Activated CD4-positive, alpha-beta T cell treated with anti-CD3 and anti-CD28 coated beads, Interleukin-2, Interleukin-6, amounts not matched to agents 100 ng/mL and 50 ng/mL, durations not matched to agents 16 hours and 8 hours (primary cell): ENCODE measurements at places on chromosomes 3 and 15.

GRCh38 chr3:161498259-161498921, 1.8 kb downstream of the OTOL1 start:
- DNase-seq, result no peak

DNA sequence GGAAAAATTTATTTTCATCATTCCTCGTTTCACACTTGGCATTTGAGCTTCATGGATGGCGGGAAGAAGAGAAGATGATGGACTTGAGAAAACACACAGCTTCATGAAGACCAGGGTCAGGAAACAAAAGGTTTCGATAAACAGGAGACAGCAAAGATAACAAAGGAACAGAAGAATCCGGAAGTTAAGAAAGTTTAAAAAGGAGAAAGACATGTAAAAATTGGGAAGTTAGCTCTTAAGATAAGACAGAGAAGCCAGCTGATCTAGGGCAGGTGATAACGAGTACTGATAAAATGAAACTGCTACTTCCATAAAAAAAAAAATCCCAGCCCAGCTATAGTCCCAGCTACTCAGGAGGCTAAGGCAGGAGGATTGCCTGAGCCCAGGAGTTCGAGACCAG, 23.9 kb downstream of the IL5RA start:
- no peak for DNase-seq

DNA sequence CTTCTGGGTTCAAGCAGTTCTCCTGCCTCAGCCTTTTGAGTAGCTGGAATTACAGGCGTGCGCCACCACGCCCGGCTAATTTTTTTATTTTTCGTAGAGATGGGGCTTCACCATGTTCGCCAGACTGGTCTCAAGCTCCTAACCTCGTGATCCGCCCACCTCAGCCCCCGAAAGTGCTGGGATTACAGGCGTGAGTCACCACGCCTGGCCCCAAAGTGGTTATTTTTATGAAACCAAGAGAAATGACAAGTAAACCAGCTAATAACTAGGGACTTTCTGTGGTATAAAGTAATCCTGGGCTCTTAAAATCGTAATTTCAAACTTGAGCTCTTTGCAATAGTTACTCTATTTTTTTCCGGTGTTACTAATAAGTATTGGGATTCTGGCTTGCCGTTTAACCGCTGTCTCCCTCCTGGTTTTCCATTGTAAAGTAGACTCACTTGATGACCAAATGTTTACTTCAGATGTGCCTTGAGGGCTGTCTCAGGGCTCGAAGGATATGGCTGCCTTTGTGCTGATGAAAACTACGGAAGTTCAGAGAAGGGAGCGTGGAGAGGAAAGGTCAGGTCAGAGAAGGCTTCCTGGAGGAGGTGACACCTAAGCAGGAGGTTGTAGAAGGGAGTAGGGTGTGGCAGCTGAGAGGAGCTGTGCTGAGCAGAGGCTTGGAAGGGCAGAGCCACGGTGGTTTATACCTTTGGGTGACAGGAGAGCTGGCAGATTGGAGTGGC, 4.2 kb downstream of the ZSCAN2 start:
- peak; percentile 74 for DNase-seq

DNA sequence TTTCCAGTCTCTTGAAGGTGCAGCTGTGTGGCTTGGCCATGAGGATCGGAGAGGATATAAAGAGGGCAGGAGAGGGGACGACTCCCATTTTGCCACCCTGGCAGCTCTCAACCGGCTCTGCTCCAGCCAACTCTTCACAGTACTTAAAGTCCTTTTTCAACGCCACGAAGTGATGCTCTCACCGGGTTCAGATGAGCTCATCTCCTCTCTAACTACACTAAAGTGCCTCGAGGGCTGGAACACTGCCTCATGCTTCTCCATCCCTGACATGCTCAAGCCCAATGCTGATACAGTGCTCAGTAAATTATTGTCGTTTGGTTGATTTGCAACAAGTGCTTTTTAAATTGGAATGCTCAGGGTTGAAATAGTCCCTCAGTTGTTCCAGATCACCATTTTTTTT, 97.8 kb downstream of the GTPBP8 start:
- no peak for DNase-seq

DNA sequence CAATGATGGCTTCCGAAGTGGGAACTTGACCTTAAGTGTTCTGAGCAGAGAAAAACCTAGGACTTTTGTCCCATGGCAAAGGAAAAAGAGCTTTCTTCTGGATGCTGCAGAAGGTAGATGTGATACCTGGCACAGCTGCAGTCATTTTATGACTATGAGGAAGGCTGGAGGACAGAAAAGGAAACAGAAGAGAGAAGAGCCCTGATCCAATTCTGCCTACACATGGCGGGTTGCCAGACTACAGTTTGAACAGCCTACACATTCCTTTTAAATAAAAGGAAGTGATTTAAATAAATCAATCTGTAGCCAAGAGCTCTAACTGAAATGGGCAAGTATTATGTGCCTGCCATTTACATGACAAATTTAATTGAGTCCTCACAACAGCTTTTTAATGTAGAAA, 43.6 kb upstream of the CHRNB4 start:
- no peak for DNase-seq

DNA sequence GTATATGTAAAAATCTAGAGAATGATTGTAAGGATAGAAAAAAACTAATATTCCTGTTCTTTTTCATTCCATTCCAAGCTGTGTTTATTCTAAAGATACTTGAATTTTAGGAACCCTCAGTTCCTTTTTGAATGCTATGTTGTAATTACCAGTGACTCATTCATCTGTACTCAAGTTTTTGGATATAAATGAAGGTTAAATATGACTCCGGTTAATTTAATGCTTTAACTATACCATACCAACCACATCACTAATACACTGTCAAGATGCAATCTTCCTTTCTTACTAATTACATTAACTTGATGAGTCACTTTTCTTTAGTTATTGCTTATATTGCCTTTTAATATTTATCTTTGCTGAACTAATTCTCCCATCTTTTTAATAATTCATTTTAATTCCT, 68.8 kb upstream of the ZNF148 start:
- DNase-seq, result no peak

DNA sequence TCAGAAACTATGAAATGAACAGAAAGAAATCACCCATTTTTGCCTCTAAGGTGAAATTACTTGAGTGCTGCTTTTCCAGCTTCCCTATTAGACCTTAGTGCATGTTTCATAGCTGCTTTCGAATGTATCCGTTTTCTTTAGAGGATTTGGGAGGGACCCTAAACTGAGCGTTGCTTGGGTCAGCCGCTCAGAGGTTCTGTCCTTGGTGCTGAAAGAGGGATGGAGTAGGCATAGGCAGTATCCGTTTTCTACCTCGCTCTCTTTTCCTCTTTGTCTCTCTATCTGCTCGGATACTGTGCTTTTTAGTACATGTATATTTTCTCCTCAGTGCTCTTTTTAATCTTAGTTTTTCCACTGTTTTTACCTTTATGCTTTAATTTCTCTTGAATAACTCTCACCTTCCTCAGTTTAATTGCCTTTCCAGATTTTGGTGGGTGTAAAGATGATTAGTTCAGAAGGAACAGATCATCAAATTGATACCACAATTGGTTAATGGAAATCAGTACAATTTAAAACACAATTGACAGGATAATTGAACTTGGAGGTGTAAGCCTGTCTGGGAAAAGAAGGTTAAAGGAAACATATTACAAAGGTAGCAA, at the start of gene DRD3:
TSS of gene DRD3 (minus strand) at position 283 of the 599 bp plus-strand sequence. CDS start 7,060 bp downstream, outside the sequence.
- peak; percentile 40 for DNase-seq

DNA sequence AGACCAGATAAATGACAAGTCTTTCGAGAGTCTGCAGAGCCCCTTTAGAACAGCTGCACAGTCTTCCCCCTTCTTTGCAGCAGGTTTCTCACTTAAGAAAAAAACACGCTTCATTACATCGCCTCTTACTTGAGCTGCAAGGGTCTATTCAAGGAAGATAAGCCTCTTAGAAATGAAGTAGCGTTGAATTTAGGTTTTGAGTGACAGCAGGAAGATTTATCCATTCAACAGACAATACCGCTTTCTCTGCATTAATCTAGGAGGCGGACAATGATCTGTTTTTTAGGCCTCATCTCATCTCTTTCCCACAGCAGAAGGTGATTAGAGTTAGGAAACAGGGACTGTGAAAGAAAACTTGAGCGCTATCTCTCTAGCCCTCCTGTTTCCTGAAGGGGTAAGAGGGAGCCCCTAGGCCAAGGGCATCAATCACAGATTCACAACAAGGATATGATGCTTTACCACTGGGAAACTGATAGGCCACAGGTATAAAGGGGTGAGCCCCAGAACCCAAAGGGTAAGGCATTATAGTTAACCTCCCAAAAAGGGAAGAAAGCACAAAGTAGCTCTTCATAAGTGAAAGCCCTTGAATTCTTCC, 84.3 kb downstream of the MECOM start:
- DNase-seq, result no peak

DNA sequence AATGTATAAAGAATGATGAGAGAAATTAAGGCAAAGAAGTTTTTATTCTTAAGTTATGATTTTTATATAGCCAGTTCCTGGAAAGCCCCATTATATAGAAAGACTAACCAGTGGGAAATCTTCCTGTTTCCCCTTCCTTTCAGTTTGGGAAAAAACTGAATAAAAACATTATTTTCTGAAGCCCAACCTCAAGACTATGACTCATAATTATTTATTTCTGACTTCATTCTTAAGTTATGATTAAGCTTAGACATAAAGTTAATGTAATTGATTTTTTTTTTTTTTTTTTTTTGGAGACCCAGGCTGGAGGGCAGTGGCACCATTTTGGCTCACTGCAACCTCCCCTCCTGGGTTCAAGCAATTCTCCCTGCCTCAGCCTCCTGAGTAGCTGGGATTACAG, 55.8 kb downstream of the TRPC1 start:
- DNase-seq, result no peak

DNA sequence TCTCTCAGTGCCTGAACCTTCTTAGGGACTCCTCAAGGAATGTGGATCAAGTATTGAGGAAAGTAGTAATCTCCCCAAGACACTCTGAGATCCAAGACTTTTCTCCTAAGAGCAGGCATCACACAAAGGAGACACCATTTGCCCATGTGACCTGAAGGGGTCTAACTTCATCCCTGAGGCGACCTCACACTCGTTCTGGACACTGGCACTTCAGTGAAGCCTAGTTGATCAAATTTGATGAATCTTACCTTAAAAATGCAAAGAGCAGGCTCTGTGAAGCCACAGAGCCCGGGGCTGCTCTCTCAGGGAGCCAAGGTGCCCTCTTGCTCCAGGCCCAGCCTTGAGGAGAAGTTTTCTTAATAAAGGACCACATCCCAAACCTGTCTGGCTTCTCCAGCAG, 64.3 kb downstream of the SCN11A start:
- no peak for DNase-seq

- no peak for DNase-seq
These were observed 63.9 kb downstream of the PGPEP1L start for GRCh38 chr15:98943601-98944151.

- DNase-seq, result no peak
These were observed 89.6 kb upstream of the GALNT15 start for GRCh38 chr3:16084887-16085286.

DNA sequence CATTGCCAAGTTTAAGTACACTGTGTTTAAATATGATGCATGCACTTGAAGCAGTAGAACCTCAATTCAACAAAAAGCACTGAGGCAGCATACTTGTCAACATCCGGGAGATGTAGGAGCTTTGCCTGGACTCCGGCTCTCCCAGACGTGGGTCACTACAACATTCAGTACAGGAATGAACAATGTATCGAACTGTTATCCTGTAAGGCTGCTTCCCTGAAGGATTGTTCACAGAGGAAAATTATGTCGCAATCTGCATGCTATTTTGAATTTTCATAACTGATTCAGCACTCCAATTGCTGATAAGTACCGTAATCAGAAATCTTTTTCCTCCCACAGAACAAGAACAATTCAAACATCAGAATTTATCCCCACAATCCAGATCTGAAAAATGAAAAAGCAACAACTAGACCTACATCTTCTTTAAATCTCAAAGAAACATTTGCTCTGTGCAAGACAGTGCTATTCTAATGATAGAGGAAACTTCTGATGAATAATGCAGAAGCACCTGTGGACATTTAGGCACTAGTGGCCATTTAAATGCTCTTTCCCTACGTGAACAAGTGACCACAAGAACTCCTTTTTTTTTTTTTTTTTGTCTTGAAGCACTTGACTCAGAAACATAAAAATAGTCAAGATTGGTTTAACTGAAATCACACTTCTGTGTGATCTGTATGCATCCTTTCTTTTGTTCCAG, 113.4 kb downstream of the PLCH1 start:
- no peak for DNase-seq

DNA sequence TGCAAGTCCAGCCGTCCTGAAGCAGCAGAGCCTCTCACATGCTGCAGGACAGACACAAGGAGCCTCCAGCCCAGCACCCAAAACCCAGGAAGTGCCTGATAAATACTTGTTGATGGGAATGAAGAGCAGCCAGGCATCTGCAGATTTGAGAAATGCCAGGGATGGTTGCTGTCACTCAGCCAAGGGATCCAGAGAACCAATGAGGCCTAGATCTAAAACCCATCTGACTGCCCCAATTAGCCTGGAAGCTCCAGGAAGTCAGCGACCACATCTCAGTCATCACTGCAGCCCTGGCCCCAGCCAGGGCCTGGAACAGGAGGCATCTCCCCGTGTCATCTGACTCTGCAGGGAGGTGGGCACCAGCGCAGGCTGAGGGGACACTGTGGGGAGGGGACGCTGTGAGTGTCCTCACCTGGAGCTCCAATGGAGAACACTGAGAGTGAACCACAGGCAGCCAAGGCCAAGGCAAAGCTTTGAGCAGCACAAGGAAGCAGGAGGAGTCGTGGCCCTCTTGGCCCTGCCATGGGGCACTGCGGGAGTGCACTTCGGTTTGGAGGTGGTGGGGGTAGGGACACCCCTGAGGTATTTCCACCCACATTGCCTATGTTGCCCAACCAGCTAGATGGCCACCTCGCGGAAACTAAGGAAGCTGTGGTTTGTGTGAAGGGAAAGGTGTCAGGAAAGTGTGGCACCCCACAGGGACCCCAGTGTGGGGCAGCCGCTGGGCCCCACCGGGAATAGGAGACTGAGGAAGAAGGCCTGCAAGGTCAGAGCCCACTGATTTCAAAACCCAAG, 229.5 kb downstream of the VPS13C start:
- DNase-seq, result no peak

GRCh38 chr15:58403581-58403980, 28.2 kb upstream of the LIPC start:
- no peak for DNase-seq

DNA sequence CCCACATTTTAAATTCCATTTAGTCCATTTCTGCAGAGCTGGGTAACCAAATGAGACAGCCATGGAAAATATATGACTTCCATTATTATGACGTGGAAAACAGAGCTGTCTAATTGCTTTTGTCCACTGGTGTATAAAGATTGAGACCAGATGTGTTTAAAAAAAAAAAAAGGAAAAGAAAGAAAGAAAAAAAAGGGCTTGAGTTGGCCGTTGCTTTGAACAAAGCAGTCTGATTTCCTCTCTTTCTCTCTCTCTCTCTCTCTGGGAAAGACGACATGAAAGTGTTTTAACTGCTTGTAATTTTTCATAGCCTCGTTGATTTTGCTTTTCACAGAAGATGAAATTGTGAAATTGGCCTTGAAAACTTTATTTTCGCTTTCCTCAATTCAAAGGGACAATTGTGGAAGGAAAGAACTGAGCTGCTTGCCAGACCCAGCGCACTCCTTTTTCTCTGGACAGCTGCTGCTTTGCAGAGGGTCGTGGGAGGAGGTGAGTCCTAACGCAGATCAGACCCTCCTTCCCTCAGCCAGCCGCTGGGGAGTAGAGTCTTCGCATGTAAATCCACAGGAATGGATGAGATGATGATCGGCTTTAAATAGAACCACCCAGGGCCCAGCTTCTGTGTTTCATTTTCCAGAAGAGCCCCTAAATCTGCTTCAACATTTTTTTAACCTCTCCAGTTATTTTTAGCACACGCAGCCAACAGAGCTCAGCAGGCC, 42.8 kb upstream of the UBE2E1 start:
- DNase-seq, result no peak
